ENCODE measurements at places on chromosomes 1 and 21.

- DNase-seq = no peak
Measured at GRCh38 chr1:23699280-23700179, 7.9 kb downstream of the RPL11 start.

- DNase-seq = no peak
Measured at GRCh38 chr1:99566290-99567021, 79.5 kb upstream of the PALMD start.

GRCh38 chr1:36034692-36035091 is 49.2 kb upstream of the TEKT2 start:
- DNase-seq = no peak

GRCh38 chr1:103457886-103458455 is 67.5 kb upstream of the RNPC3 start:
- DNase-seq = no peak

- no peak for DNase-seq
Measured at GRCh38 chr1:12249181-12249580, 19.4 kb downstream of the VPS13D start.

DNA sequence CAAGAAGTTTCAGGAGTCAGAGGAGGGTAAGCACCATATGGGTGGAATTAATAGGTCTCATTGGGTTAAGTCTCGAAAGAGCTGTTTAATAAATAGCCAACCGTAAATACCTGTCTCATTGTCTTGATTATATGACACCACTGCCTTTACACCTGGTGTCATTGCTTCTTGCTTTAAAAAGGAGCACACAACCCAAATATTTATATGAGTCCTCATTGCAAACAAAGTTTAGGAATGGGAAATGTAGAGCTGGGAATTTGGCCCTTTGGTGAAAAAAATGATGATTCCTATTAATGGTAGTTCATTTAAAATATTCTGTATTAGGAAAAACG is 2.1 kb downstream of the BACH1 start:
- no peak for DNase-seq

DNA sequence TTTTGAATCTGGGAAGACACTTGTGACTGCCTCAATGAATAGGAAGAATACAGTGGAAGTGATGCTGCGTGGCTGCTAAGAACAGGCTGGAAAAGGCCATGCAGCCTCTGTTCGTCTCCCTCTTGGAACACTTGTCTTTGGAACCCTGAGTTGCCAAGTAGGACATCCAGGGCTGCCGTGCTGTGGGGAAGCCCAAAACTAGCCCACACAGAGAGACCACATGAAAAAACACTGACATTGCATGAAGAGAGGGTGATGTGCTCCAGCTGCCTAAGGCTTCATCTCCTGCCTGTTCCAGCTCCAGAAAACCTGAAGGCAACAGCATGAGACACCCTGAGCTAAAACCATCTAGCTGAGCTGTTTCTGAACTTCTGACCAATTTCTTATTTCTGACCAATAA is 61.1 kb upstream of the GNG4 start:
- no peak for DNase-seq

GRCh38 chr21:37615962-37616361 is 249.4 kb downstream of the DYRK1A start:
- no peak for DNase-seq

- no peak for DNase-seq
Measured at GRCh38 chr21:26555540-26556146, 17.4 kb downstream of the CYYR1 start.

GRCh38 chr1:101697072-101697471 is 299.7 kb downstream of the OLFM3 start:
- DNase-seq = no peak

- no peak for DNase-seq
Measured at GRCh38 chr1:31790641-31791091, 25.2 kb downstream of the SPOCD1 start.

- no peak for DNase-seq
Measured at GRCh38 chr1:25135909-25136308, 96.4 kb downstream of the SYF2 start.

DNA sequence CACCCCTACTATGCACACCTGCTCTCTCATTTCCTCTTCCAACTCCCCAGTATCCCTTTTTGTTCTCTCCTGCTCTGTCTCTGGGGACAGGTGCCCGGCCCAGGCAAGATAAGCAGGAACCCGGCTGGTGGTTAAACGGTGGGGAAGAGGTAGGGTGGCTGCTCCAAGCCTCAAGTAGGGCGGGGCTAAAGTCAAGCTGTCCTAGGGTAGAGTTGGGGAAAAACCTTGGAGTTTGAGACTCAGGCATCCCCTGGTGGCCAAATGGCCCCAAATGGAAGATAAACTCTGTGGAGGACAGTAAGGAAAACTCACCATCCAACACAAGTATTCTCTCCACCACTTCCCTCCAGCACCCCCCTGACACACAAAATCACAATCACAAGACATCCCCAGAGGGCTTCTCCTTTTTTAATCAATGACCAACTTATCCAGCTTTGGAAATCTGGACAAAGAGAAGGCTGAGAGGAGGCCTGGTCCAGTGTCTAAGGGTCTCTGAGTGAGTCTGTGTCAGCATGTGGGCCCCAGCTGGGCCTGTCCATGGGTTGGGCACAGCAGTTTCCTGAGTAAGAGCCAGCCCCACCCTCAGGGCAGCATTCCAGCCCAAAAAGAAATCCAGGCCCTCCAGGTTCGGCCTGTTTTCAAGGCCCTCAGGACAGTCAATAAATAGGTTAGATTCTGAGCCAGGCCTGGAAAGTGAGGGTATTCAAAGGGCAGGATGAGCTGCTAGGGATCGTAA is 9.8 kb downstream of the POMGNT1 start:
- DNase-seq = no peak

DNA sequence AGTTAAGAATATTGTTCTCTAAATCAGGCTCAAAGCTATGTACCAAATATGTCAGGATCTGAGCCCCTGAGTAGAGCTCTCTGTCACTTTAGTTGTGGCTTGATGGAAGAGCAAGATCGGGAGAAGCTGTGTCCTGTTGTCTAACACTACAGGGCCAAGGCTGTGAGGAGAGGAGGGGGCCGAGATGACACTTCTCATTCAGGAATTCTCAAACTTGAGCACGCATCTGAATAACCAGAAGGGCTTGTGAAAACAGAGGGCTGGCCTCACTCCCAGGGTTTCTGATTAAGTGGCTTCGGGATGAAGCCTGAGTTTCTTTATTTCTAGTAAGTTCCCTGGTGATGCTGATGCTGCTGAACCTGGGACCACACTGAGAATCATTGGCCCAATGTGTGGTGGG is 209.2 kb upstream of the DAB1 start:
- DNase-seq = no peak

- DNase-seq = no peak
Measured at GRCh38 chr1:100710906-100711682, 8.4 kb upstream of the VCAM1 start.

DNA sequence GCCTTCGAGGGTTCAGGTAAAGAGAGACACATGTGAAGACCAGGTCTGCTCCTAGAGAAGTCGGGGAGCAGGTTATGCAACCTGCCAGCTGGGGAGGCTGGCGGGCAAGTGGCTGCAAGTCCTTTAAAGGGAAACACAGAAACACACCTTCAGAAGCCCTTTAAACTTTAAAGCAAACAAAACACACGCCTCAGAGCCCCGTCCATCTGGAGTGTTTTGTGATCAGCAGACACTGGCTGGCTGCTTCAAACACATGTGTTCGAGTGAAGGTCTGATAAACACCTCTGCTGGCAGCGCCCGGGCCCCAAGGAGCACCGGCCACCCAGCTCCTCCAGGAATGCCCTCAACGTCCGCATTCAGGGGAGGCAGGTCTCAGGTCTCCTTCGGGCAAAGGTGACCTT is 15.2 kb downstream of the RIPK4 start:
- DNase-seq = no peak

GRCh38 chr1:153919876-153920852 is 2.6 kb downstream of the GATAD2B start:
- no peak for DNase-seq

DNA sequence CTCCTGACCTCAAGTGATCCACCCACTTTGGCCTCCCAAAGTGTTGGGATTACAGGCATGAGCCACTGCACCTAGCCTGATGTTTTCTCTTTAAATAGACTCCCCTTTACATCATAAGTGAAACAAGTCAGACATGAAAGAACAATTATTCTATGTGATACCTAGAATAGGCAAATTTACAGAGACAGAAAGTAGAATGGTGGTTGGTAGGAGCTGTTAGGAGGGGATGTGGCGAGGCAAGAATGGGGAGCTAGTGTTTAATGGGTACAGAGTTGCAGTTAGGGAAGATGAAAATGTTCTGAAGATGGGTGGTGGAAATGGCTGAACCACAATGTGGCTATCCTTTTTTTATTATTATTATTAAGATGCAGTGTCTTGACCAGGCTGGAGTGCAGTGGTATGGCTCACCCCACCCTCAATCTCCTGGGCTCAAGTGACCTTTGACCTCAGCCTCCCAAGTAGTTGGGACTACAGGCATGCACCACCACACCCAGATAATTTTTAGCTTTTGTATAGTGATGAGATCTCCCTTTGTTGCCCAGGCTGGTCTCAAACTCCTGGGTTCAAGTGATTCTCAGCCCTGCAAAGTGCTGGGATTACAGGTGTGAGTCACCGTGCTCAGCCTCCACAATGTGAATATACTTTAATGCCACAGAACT is 28.4 kb downstream of the ELF3 start:
- DNase-seq = no peak

DNA sequence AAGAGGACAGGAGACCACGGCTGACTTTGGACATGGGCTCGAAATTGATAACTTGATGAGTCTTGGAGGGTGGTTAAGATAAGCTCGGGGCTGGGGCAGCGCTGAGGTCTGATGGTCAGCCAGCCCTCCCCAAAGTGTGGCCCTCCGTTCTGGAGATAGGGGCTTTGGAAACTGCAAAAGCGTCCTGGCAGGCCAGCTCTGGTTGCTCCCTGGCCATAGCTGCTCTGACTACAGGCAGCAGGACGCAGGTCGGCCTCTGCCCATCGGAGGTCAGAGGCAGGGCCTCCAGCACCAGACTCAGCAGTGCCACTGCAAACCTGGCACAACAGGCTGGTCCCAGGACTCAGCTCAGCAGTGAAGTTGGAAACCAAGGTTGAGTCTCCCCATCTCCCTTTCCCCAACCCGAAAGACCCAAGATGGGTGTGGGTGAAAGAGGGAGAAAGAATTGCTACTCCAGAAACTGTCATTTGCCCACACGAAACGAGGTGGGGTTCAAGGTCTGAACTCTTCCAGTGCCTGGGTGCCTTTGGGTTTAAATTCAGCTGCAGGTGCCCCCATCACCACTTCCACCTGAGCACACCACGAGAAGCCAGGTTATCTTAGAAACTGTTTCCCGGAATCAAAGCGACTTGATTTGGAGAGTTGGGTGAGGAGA is 4.8 kb downstream of the SIM2 start:
- DNase-seq = no peak

- DNase-seq = no peak
Measured at GRCh38 chr1:200969726-200970561, 53.6 kb downstream of the KIF21B start.

DNA sequence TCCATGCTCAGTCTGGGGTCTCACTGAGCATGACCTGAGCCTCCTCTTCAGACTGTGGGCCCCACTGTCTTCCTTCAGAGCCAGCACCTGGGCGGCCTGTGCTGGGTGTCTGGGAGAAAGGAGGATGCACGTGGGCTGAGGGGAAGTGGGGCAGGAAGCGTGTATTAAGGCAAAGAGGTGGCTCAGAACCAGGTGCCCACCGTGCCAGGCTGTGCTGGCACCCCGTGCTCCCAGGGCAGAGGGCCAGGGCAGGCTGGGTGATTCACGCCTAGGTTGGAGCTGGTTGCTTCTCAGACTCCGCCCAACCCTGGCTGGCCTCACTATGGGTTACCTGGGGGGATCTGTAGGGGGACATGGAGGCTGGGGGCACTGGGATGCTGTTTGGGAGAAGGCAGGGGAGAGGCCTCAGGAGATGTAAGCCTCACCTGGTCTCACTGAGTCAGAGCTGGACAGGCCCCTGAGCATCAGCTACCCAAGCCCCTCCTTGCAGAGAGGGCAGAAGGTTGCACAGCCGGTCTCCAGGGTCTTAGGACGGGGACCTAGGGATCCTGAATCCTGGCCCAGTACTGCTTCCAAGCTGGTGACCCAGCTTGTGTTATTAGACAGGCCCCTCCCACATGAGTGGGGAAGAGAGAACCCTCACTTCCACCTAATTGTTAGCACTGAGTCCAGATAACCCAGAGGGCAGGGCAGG is 18.6 kb upstream of the PADI1 start:
- DNase-seq = no peak

- DNase-seq = no peak
Measured at GRCh38 chr1:44077421-44077820, 41.2 kb upstream of the KLF17 start.

- DNase-seq = no peak
Measured at GRCh38 chr1:81841795-81842194, 41.1 kb downstream of the ADGRL2 start.

DNA sequence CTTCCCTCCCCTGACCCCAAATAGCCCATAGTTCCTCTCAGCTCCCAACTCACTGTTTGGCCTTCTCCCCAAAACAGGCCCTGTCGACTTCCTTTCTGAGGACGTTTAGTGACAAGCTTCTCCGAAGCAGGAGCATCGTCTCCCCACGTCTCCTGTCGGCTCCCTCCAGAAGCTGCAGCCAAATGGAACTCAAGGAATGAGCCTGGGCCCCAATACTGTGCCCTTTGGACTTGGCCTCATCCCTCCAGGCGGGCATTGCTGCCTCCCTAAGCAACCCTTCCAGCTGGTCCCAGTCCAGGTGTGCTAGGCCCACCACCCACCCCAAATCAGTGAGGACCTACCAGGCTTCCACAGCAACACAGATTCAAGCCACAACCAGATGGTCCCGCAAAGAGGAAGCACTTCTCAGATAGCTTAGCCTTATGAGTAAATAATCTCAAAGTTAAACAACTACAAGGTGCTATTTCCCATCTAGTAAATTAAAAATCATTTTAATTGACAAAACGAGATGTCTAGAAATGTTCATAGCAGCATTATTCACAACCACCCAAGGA is 33.0 kb downstream of the ACOT7 start:
- no peak for DNase-seq

Measured in activated T-helper 9 cell treated with anti-CD3 and anti-CD28 coated beads, Interleukin-2, amount 50 U/mL, for 16 hours (primary cell).